ENCODE measurements at places on chromosomes 4 and X.
A peak's percentile ranks its signal among the peaks of the same experiment; 100 is the strongest.

- peak; percentile 86 for DNase-seq
Measured at GRCh38 chr4:100933628-100934027, 413.7 kb downstream of the PPP3CA start.

DNA sequence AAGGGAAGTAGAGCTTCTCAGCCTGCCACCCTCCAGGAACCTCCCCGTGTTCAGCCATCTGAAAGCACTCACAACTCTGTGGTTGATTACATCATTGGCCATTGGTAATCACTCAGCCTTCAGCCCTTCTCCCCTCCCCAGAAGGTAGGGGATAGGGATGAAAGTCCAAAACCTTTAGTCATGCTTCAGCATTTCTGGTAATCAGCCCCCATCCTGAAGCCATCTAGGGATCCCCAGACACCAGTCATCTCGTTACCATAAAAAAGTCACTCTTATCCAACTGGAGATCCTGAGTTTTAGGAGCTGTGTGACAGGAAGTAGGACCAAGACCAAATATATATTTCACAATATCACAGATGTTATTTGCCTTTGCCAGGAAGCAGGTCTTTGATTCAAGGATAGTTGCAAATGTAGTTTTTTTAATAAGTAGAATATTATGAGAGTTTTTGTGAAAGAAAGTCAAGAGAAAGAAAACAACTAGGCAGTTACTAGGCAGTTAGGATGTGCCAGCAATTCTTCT lies 364.6 kb upstream of the NOCT start:
- DNase-seq: peak; percentile 29

DNA sequence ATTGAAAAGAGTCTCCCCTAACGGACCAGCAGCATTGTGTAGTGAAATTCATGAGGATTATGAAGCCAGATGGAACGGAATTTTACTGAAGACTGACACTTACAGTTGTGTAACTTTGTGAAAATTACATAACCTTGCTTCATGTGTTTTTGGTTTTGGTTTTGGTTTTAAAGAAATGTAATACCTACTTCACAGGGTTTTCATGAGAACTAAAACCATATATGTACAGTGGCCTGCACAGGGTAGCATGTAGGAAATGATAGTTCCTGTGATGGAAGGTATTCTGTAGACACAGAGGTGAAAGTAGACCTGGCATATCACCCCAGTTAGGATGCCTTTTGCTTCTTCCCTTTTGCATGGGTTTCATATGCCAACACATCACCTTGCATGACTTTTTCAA lies 247.0 kb downstream of the BANK1 start:
- DNase-seq: no peak

GRCh38 chrX:133045986-133046385 lies 50.9 kb downstream of the USP26 start:
- no peak for DNase-seq

- DNase-seq: no peak
Measured at GRCh38 chr4:26503427-26503826, 13.1 kb upstream of the CCKAR start.

- no peak for DNase-seq
Measured at GRCh38 chr4:108099838-108100237, 68.9 kb downstream of the LEF1 start.

All from fibroblast of gingiva (primary cell).